ENCODE measurements at places on chromosomes 3 and 15.

- no peak for DNase-seq
Observed at GRCh38 chr3:23288286-23288685, 85.2 kb downstream of the UBE2E2 start.

DNA sequence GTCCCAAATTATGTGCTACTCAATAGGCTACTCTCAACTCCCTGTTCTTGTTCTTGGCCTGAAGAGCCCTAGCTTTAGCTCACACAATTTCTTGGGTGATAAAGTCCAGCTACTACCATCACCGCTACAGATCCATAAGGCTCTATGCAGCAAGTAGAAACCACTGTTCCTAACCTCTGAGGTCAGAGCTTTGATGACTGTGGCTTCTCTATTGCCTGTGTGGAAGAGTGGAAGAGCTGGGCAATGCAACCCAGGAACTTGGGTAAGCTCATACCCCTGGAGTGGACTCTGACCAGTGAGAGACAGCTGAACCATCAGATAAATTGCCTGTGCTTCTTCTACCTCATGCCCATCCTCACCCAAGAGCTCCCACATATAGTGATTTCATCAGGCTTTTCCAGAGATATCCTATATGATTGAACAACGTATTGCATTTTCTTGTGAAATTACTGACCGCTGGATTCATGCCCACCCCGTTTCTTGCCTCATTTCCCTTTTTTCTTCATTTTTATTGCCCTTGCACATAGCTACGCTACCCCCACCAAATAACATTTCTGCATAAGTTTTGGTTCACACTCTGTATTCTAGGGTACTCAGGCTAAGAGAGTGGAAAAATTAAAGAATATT, 172.3 kb upstream of the MBNL1 start:
- no peak for DNase-seq

GRCh38 chr15:67303490-67304363, 49.1 kb downstream of the IQCH start:
- no peak for DNase-seq

GRCh38 chr15:52421029-52421428, 107.7 kb downstream of the MYO5A start:
- DNase-seq = no peak

- DNase-seq = no peak
Observed at GRCh38 chr15:93432474-93432873, 343.5 kb upstream of the RGMA start.

GRCh38 chr3:107643038-107643883, 120.5 kb downstream of the BBX start:
- no peak for DNase-seq

DNA sequence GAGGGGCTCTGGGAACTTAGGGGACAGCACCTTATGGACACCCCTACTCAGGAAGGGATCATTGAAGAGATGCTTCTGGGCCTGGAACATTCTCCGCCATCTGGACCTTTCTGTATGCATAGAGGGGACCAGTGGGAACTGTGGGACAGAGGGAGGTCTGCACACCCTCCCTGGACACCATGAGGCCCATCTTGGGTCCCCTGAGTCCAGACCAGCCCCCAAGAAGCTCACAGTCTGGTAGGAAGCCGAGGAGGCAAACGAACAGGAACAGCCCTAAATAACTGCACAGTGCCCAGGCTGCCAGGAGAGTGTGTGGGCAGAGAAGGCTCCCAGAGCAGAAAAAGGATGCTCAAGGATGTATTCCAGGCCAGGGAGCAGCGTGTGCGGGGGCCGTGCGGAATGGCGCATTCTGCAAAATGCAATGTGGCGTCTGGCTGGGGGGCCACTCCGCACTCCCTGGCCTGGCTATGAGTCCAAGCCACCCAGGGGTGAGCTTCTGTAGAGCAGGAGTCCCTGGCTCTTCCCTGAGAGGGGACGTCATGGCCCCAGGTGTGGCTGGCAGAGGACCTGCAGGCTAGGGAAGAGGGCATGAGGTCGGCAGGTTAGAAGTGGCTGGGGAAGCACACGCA, 24.5 kb upstream of the KLF13 start:
- DNase-seq = no peak

DNA sequence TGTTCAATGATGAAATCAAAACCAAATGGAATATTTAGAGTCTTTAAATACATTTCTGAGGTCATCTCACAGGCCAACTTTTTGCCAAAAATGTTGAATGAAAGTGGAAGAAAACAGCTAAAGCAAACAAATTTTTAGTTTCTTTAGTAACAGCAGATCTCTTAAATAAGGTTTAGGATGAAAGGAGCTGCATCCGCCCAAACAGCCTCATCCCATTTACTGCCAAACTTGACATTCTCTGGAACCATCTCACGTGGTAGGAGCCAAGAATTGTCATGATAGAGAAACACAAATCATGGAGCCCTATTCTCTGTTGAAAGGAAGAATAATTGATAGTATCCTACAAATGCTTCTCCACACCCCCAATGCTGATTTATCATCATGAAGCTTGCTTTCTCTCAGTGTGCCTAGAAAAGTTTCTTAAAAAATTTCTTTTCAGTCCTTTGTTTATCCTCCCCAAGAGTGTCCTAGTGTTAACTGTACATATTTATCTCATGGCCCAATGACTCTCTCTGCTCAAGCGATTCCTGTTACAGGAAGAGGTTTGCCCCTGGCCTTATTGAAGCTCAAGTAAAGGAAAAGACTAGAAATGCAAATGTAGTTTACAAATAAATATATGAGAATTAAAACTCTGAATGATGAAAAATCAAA, 23.4 kb downstream of the SLC9A9 start:
- no peak for DNase-seq

GRCh38 chr3:183912895-183913579, 28.4 kb upstream of the PARL start:
- no peak for DNase-seq

DNA sequence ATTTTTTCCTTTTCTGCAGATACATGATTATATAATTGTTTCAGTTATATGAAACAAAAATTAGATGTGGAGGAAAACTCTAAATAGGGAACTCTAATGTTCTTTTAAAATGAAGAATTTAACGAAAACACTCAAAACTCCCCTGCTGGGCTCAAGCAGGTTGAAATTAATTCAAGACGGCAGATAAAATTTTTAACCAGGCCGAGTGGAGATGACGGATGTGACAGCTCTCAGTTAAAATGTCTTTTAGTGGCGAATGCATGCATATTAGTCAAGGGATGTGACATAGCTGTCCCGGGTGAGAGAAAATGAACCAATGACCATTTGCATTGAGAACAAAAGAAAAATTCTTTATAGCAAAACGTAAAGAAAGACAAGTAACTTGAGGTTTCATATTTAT, 110.1 kb downstream of the ROBO2 start:
- DNase-seq = no peak

GRCh38 chr3:182837855-182838454, 44.7 kb downstream of the ATP11B start:
- DNase-seq = no peak

DNA sequence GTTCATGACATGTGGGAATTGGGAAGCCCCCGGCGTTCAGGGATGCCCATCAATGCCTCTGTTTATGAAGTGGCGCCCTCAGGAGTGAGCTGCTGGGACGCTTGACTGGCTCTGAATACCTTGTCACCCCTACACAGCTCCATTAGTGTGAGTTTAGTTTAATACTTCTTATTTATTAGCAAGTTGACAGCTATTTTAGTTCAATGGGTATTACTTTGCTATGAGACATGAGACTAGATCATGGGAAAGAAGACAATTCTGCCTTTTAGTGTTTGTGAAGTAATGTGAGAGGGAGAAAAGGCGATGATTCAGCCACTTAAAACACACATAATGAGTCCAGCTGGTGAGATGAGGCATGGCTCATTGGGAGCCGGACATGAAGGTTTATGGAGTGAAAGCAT, 678.5 kb downstream of the NR2F2 start:
- DNase-seq = no peak
